Osteoblast (primary cell): ENCODE measurements at places on chromosomes 3 and 15. TPM values are rescaled to one million over a fixed set of nuclear protein-coding genes. Genes with fewer than 3 reads are reported as not detected.

CIP2A gene
- total RNA-seq = 6.9 and 8.3 TPM in 2 replicates

RARRES1 gene
- 13.6 and 19.5 TPM in 2 replicates for total RNA-seq

SH2D7 gene
- total RNA-seq = not detected in 2 replicates

DLEC1 gene
- under 0.01 and 0.29 TPM in 2 replicates for total RNA-seq

REC114 gene
- total RNA-seq = not detected in 2 replicates

ABTB1 gene
- 14.7 and 17.7 TPM in 2 replicates for total RNA-seq

RARB gene
- total RNA-seq = 4.1 and 7.6 TPM in 2 replicates

P2RY14 gene
- not detected in 2 replicates for total RNA-seq

CX3CR1 gene
- under 0.01 TPM in 2 replicates for total RNA-seq

ADGRG7 gene
- total RNA-seq = not detected in 2 replicates

RFC4 gene
- total RNA-seq = 16.5 and 18.1 TPM in 2 replicates

GOLGA6B gene
- total RNA-seq = not detected in 2 replicates

ATP13A5 gene
- not detected in 2 replicates for total RNA-seq

P2RY13 gene
- not detected in 2 replicates for total RNA-seq

CADM2 gene
- total RNA-seq = 0.29 TPM in 1 of 2 replicates, not detected in the other

DGKG gene
- total RNA-seq = 2.5 and 2.9 TPM in 2 replicates

BAHD1 gene
- 10.0 and 10.5 TPM in 2 replicates for total RNA-seq

ULK4 gene
- total RNA-seq = 20.6 and 23.9 TPM in 2 replicates

NKTR gene
- total RNA-seq = 80.3 and 98.4 TPM in 2 replicates

PDHB gene
- 68.4 and 78.2 TPM in 2 replicates for total RNA-seq

PLCD1 gene
- 23.2 and 23.6 TPM in 2 replicates for total RNA-seq

PAQR9 gene
- total RNA-seq = not detected in 2 replicates

TBC1D23 gene
- 64.4 and 64.5 TPM in 2 replicates for total RNA-seq

ZNF660 gene
- 5.0 and 5.8 TPM in 2 replicates for total RNA-seq

RETNLB gene
- total RNA-seq = not detected in 2 replicates

GHRL gene
- total RNA-seq = under 0.01 TPM in 1 of 2 replicates, not detected in the other
